ENCODE measurements at places on chromosomes 1 and 21. TPM values are rescaled to one million over a fixed set of nuclear protein-coding genes. Genes with fewer than 3 reads are reported as not detected.

GRCh38 chr1:54081306-54082270, 28.2 kb downstream of the TCEANC2 start:
- peak; percentile 40 for DNase-seq

- DNase-seq: no peak
These were observed at the start of gene HOOK1 for GRCh38 chr1:59814901-59815825. HOOK1 (plus strand) TSS chr1:59814949; CDS start chr1:59815118, 169 bp downstream.

DNA sequence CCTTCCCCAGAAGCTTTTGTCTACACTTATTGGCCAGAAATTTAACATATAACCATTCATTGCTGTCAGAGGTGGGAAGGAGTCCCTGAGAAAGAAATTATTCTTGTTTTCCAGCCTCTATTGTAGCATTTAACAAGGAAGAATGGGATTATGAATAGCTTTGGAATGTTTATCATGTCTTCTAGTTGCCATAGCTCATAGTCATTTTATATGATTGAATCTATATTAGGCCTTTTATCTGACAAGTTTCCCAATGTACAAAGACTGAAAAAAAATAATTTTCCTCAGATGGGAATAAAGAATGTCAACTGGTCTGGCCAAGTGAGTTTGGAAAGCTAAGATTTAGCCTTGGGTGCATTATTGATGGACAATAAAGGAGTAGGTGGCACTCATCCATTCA, 28.3 kb downstream of the PTPRC start:
- DNase-seq: no peak

- DNase-seq: no peak
These were observed 134.2 kb downstream of the GDAP2 start for GRCh38 chr1:117795190-117795589.

The FAAH gene
- total RNA-seq: 13.8 TPM

The LDLRAP1 gene
- total RNA-seq: 26.6 TPM

The FMOD gene
- total RNA-seq: 72.1 TPM
